ENCODE measurements at places on chromosomes 12 and 14.

DNA sequence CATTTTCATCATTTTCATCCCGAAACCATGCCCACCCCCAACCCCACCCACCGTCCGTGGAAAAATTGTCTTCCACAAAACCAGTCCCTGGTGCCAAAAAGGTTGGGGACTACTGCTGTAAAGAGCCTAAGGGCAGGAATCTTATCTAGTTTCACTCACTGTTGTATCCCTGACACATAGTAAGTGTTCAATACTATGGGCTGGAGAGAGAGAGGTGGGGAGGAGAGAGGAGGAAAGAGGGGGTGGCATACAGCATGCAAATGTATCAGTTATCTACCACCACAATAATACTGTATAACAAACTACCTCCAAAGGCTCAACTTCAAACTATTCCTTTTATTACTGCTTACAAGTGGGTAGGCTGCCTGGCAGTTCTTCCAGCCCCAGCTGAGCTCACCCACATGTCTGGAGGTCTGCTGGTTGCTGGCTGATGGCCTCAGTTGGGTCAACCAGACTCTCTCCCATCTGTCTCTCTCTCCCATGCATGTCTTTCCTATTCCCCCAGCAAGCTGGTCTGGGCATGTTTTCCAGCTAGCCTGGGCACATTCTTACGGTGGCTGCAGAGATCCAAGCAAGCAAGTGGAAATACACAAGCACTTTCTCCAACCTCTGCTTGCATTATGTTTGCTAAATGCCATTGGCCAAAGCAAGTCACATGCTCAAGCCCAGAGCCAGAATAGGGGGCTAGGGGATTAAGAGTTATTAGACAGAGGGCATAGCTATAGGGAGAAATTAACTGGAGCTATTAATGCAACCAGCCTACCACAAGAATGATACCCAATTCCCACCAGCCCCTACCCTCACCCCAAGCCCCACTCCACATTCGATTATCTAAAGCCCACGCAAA is 31.6 kb upstream of the FICD start:
- DNase-seq, result no peak

DNA sequence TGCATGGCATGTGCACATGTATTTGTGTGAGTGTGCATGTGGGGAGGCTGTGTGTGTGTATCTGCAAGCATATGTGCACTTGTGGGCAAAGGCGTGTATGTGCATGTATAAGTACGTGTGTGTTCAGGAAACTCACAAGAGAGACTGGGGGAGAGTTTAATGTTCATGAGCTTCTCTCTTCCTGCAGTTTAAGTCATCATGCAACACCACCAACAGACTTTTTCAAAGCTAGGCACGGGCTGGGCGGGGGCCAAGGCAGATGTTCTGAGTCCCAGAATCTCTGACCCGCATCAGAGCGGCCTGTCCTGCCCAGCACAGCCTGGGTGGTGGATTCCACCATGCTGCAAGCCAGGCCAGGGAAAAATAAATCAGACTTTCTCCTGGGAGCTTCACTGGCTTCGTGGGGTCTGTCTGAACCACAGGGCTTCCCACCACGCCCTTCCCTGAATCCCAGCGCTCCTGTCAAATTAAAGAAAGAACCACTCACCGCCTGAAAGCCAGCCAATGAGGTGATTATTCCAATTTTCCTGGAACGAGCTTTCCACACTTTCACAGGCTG is 75.7 kb downstream of the PITPNM2 start:
- DNase-seq, result no peak

DNA sequence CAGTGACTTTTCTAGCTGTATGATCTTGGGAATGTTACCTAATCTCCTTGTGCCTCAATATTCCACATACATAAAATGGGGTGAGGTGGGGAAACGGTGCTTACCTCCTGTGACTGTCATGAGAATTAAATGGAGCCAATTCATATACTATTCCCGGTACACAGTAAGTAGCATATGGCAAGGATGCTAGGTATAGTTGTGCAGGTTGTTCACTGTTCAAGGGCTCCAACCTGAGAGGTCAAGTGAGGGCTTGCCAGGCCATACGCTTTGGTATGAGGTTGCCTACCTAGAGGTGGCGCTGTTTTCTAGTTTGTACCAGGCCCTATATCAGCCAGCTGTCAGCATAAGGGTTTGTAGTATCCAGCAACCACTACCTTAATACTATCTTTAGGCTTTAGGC is 3.6 kb upstream of the BATF start:
- DNase-seq, result no peak

DNA sequence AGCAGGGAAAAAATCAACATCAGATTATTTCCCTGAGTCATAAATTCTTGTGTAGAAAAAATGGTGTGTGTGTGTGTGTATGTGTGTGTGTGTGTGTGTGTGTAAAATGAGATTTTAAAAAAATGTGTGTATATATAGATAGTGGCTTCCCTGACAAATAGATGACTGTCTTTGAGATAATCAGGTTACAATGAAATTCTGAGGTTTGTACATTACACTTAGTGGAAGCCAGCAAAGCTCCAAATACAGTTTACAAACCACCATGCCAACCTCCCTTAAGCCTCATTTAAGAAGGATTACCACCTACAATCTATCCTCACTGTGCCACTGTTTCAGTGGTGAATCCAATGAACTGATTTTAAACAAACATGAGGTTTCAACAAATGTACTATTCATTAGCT is 93.8 kb downstream of the MED13L start:
- DNase-seq, result no peak

- DNase-seq, result no peak
Measured at GRCh38 chr14:83611491-83611890, 1918.5 kb upstream of the FLRT2 start.

- no peak for DNase-seq
Measured at GRCh38 chr14:101395779-101396178, 165.5 kb upstream of the DIO3 start.

DNA sequence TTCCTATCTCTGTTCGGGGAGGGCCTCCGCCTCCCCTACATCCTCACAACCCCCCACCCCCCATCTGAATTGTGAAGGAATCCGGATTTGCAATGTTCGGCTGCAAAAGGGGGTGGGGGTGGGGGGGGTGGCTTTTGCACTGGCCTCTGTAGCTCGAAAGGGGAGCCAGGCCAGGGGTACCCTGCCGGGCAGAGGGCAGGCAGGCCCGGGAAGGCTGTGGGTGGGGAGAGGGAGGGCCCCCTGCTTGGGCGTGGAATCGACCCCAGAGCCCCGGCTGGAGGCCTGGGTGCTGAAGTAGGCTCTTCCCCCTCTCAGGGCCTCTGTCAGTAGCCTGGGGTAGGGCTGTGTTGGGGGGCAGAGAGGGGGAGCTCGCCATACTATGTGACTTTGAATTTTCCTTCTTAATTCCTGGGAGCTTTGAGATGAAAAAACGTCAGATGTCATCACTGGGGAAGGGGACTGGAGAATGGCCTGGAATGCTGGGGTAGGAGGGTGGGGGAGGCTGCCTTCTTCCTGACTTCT is 1.1 kb downstream of the LRP1 start:
- DNase-seq, result no peak

DNA sequence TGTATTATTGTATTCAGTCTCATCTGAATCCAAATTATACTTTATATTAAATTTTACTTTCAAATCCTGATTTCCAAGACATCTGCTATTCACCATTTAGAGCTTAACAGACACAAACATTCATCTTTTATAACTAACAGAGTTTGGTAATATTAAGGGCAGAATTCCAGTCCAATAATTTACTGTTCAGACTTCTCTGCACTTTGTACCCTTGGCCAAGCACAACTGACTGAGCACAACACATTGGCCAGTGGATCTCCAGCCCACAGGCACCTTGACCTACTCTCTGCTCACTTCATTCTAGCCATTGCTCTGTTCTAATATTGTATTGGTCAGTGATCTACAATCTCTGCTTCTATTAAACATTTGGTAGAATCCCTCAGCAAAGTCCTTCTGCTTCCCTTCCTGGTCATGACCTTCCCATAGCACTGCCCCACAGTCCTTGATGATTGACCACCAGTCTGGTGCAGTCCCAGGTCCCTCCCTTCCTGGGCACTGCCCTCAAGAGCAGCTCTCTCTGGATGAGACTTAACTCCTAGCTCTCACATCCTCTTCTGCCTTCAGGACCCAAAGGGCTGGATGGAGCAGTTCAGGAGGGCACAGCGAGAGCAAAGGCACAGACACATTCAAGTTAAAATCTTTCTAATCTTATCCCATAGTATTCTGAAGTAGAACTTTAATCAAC is 97.7 kb upstream of the OVCH1 start:
- DNase-seq, result no peak

DNA sequence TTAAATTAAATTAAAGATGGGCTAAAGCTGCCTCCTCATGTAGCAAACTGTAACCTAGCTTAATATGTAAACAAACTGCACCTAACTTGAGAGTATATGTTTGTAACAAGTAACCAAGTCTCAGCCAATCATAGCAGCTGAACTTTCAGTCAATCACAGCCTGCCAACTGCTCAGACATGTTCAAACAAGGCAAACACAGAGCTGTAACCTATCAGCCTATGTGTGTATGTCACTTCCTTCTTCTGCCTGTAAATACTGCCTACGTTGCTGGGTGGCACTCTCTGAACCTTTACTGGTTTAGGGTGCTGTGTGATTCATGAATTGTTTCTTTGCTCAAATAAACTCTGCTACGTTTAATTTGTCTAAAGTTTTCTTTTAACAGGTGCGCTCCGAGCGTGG is 2.9 kb downstream of the SERPINA6 start:
- no peak for DNase-seq

- DNase-seq, result peak; percentile 32
Measured at GRCh38 chr12:54935235-54935951, 49.2 kb downstream of the TESPA1 start.

GRCh38 chr14:52310541-52310940 is 3.6 kb upstream of the PTGER2 start:
- no peak for DNase-seq

DNA sequence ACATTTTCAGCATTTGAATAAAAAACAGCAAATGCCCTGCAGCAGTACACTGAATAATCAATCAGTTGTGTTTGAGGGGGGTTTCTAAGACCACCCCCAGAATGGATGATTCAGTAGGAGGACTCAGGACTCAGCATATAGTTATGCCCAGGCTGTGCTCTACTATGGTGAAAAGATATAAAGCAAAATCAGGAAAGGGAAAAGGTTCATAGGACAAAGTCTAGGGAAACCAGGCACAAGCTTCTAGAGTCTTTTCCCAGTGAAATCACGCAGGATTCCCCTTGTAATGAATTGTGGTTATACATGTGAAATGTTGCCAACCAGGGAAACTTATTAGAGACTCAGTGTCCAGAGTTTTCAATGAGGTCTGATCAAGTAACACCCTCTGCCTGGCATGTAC is 25.0 kb upstream of the SLC17A8 start:
- no peak for DNase-seq

- no peak for DNase-seq
Measured at GRCh38 chr12:115945491-115945885, 332.0 kb downstream of the MED13L start.

GRCh38 chr12:108614041-108614440 is 16.2 kb upstream of the TMEM119 start:
- DNase-seq, result no peak

GRCh38 chr12:2856051-2856450 is 788 bp downstream of the TEX52 start:
- no peak for DNase-seq

GRCh38 chr12:54204316-54204715 is 15.5 kb upstream of the SMUG1 start:
- no peak for DNase-seq

- DNase-seq, result no peak
Measured at GRCh38 chr14:105184461-105184860, 3.3 kb upstream of the NUDT14 start.

DNA sequence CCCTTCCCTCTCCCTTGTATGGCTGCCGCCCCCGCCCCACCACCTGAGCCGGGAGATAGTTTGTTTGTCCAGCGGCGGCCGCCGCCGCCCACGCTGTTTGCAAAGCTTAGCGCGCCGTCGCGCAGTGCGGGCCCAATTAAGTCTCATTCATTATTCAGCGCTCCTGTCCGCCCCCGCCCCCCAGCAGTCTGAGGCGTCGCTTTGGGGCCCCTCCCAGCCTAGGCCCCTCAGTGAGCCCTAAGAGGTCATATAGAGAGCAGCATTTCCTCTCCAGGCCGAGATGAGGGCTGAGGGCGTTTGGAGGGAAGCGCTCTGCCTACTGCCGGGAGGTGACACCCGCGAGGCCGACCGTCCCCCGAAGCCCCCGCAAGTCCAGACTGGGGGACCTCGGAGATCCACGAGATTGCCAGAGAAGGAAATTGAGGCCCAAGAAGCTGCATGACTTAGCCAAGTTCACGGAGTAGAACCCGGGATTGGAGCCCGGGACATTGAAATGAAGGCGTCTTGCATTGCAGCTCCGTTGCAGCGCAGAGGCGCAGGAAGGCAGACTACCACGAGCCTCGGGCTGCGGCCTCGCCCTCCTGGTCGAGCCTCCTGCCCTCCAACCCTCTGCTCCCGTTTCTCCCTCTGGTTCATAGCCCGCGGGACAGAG is at the start of gene DNAJC22:
Gene DNAJC22 (plus strand): TSS at position 230 of the 652 bp plus-strand sequence. CDS start 1,985 bp downstream, outside the sequence.
- no peak for DNase-seq

GRCh38 chr12:65620046-65620445 is 204.2 kb upstream of the HMGA2 start:
- DNase-seq, result no peak

DNA sequence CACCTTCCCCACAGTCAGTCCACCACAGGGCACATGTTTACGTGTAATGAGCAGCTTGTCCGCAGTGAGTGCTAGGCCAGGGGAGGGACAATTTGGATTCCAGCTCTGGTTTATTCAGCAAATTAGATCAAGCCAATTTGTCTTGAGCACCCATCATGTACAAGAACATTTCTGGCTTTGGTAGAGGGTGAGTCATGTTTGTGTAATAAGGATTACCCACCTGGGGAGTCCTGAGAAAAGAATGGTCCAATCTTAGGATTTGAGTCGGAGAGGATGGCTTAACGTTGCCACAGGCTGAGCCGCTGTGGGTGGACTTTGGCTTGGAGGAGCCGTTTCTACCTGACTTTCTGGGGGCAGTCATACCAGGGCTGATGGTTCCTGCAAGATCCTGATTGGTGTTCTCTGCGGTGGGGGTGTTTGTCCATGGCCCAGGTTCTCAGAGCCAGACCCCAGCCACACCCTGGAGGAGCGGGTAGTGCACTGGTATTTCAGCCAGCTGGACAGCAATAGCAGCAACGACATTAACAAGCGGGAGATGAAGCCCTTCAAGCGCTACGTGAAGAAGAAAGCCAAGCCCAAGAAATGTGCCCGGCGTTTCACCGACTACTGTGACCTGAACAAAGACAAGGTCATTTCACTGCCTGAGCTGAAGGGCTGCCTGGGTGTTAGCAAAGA is 143.7 kb downstream of the SMOC1 start:
- DNase-seq, result no peak

DNA sequence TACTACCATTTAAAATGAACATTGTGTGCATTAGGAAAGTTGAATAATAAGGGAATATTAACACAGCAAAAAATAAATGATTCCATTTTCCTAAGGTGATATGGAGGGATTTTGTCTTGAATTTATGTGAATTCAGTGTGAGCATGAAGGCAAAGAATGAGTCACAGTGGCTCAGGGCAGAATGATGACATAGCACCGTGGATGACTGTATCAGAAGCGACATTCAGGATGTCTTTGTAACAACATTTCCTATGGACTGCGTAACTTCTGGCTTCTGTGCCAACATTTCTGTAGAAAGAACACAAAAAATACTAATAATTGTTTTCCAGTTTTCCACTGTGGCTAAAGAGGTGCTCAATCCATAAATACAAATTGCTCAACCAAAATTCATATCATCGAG is 54.6 kb downstream of the TTC8 start:
- DNase-seq, result no peak
